ENCODE measurements at places on chromosomes 13 and 19.

DNA sequence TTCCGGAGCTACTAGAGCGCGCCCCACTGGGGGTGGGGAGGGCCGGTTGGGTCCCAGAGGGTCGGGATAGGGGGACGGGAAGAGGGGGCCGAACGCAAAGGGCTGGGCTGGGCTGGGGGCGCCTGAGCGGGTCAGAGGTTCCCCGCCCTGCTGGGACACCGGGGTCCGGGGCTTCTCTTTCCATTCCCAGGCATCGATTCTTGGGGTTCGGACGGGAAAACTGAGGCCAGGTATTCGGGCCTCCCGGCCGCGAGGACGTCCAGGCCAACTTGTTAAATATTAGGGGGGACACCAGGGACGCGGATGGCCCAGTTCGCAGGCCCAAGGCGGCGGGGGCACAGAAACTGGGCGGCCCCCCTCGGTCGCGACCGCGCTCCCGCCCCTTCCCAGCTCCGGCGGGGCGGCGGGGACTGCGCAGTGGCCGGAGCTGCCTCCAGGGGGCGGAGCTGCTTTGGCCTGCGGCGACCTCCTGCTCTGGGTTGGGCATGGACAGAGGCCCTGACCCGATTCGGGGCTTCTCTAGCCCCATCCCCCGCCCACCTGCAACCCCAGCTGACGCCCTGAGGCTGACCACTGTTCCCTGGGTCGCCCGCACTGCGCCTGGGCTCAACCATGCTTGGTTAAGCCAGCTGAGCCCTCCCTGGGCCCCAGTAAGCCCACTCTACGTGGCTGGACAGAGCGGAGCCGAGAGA is 1.2 kb upstream of the KLF16 start:
- DNase-seq: peak; percentile 71

DNA sequence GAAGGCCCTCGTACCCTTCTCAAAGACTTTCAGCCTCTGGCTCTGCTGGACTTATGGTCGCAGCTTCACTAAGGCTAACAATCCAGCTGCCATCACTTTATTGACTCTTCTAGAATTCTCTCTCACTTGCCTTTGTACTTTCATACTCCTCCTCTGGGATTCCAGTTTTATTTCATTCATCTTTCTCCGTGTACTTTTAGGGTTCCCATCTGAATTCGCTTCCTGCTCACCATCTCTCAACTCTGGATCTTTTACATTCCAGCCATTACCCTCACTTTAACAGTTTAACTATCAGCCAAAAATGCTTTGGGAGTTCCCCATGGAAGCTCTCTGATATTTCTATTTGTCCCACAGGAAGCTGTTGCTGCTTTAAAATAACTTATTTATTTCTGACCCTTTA is 149.3 kb upstream of the KL start:
- no peak for DNase-seq

DNA sequence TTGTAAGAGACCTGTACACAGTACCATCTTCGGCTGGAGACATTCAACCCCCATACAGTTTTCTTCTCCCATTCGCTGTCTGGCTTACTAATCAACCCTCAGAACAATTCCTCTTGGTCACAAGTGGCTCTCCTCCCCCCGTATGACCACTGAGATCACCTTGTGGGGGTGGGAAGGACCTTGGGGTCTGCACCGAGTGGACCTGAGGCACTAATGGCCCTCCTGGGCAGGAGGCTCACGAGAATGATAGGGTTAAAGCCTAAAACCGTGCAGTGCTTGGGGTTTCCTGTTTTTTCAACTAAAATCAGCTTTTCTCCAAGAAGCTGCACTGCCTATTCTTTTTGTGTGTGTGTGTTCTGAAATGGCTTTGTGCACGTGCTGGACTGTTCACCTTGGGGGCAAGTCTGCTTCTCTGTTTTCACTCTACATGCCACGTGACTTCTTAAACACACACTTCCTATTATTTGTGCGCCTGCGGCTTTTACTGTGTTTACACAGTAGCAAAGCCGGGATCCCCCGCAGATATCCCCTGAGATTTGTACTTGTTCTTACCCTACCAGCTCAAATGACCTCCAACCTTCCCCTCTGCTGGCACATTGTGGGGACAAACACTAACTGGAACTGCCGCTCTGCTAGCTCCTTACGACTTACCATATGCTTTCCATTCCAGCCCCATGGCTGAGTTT is 12.3 kb downstream of the RBM26 start:
- peak; percentile 71 for DNase-seq

GRCh38 chr13:30204564-30204963 is 102.8 kb downstream of the KATNAL1 start:
- no peak for DNase-seq

- DNase-seq: no peak
Observed at GRCh38 chr13:41017817-41018601, 1.1 kb downstream of the ELF1 start.

- no peak for DNase-seq
Observed at GRCh38 chr13:59946944-59947343, 216.8 kb downstream of the DIAPH3 start.

GRCh38 chr19:6065685-6066374 is 44.5 kb downstream of the RFX2 start:
- DNase-seq: peak; percentile 79

GRCh38 chr13:106619688-106620555 is 52.0 kb upstream of the ARGLU1 start:
- DNase-seq: no peak

GRCh38 chr13:65917731-65918130 is 1312.4 kb downstream of the PCDH9 start:
- DNase-seq: no peak

- DNase-seq: no peak
Observed at GRCh38 chr19:2315121-2315817, 7.3 kb upstream of the LINGO3 start.

GRCh38 chr19:17557466-17557865 is 2.0 kb downstream of the COLGALT1 start:
- DNase-seq: peak; percentile 52

DNA sequence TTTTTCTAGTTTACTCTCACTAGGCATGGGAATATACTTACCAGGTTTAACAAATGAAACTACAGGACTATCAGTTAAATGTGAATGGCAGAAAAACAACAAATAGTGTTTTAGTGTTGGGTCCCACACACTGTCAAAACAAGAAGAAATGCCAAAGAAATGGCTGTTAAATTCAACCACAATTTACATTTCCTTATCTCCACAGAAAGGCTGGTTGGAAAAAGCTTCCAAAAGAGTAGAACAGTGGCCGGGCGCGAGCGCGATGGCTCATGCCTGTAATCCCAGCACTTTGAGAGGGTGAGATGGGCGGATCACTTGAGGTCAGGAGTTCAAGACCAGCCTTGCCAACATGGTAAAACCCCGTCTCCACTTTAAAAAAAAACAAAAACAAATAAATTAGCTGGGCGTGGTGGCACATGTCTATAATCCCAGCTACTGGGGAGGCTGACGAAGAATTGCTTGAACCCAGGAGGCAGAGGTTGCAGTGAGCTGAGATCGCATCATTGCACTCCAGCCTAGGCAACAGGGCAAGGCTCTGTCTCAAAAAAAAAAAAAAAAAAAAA is 66.5 kb downstream of the SERP2 start:
- DNase-seq: no peak

All from CD4-positive, alpha-beta T cell treated with Interleukin-15 for 1 hour (primary cell).